SK-MEL-5 (cell line): ENCODE measurements at places on chromosomes 7 and 10. TPM values are rescaled to one million over a fixed set of nuclear protein-coding genes. Genes with fewer than 3 reads are reported as not detected.

Gene ZC3HAV1L
- 16.2 and 16.7 TPM in 2 replicates for total RNA-seq

Gene TCAF2
- 0.19 and 0.50 TPM in 2 replicates for total RNA-seq

Gene WIPF3
- 3.6 and 4.1 TPM in 2 replicates for total RNA-seq

Gene ANKRD61
- 0.50 and 0.51 TPM in 2 replicates for total RNA-seq

Gene MBL2
- 0.16 TPM in 1 of 2 replicates, not detected in the other for total RNA-seq
